ENCODE measurements at places on chromosomes 13 and 19.

GRCh38 chr13:45361596-45362206 lies 20.7 kb upstream of the TPT1 start:
- DNase-seq, result no peak

- DNase-seq, result no peak
Observed at GRCh38 chr19:48969276-48970138, 4.4 kb downstream of the FTL start.

DNA sequence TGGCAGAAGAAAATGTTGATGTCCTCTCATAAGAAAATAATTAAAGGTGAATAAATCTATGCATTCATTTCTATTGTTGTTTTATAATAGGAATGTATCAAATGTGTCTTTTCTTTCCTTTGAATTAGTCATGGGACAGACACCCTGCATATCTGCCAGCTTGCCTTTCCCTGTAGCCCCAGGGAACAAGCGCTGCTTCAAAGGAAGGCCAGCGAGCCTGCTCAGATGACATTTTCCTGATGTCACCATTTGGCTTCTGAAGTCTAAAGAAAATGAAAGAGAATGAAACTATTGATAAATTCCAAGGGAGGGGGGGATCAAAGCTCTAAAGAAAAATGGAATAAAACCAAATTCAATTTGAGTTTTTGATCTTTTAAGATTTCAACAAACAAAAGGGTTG lies 574.8 kb downstream of the IRS2 start:
- DNase-seq, result no peak

GRCh38 chr13:93039131-93039530 lies 187.5 kb upstream of the GPC6 start:
- DNase-seq, result no peak

DNA sequence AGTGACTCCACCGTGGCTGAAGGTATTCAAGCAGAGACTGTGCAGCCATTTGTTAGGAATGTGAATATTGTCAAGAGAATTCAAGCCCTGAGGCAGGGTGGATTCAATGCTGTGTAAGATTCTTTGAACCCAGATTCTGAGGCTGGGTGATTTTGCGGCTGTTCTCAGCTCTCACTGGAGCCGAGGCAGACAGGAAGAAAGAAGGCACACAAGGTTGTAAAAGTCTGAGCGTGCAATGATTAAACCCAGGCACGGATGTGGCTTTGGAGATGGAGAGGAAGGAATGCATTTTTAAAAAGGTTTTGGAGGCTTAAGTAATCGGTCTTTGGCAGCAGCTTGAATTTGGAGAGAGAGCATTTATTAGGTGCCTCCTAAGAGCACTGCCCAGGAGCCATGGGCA lies 187.9 kb downstream of the KATNAL1 start:
- no peak for DNase-seq

GRCh38 chr19:4302243-4302640 lies at the start of gene TMIGD2:
TMIGD2 (minus strand) TSS chr19:4302389; CDS start chr19:4302385, 4 bp downstream.
- peak; percentile 22 for DNase-seq

DNA sequence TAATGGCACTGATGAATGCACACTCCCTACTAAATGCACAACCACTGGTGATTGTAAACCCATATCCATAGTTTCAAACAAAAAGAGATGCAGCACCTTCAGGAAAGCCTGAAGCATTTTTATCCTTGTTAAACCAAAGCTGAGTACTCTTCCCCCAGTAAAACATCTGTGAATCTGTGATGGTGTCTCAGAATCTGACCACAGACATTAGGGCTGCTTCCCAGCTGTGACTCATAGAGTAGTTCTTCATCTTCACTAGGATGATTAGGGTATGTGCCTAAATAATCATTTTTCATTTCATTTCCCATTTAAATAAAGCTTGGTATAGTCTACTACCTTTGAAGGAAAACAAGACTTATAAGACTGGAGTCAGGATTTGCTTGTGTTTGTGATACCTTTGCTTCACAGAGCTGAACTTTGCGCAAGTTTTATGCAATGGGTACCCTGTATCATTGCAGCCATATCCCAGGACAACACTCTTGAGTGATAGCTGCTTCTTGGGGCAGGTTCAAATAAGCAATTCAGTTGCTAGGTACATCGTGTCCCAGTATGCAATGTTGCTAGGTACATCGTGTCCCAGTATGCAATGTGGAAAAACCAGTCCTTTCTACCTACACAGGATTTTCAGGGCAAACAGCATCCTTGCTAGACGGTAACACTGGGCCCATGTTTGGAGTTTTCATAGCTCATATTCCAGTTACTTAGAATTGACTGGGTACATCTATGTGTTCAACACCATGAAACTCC lies 277.1 kb downstream of the IRS2 start:
- DNase-seq, result no peak

Data from T-cell (primary cell).